ENCODE measurements at places on chromosomes 7 and 10.

GRCh38 chr10:70679498-70679897 is 7.2 kb downstream of the ADAMTS14 start:
- DNase-seq: no peak

- no peak for DNase-seq
These were observed 3.8 kb downstream of the COMTD1 start for GRCh38 chr10:75231672-75232581.

DNA sequence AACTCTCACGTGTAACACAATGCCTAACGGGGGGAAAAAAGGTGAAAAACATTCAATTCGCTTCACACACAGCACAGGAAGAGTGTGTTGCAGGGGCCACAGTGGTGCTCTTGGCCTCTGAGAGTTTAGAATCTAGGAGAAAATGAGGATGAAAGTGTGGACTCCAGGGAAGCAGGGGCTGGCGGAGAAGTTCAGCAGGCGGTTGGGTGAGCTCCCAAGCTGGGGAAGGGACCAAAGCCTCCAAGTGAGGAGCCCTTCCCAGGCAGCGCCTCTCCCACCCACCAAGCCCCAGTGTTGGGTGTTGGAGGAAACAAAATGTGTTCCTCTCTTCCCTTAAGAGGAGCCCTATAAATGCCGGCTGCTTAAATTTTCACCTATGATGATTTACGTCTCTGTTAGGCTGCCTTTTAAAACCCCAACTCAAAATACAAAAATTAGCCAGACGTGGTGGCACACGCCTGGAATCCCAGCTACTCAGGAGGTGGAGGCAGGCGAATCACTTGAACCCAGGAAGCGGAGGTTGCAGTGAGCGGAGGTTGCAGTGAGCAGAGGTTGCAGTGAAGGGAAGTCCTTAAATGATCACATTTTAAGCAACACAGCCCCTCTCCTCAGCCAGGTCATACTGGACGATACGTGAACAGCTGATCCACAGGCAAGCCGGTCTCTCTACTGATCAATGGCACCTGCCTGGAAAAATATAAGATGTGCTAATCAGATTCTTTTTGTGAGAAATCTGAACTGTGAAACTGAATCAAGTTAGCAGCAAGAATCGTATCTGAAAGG is 735.2 kb downstream of the PARD3 start:
- DNase-seq: no peak

GRCh38 chr10:132987671-132988571 is 45.6 kb upstream of the CFAP46 start:
- DNase-seq: no peak

- DNase-seq: no peak
These were observed 56.1 kb downstream of the ADCYAP1R1 start for GRCh38 chr7:31108097-31108657.

DNA sequence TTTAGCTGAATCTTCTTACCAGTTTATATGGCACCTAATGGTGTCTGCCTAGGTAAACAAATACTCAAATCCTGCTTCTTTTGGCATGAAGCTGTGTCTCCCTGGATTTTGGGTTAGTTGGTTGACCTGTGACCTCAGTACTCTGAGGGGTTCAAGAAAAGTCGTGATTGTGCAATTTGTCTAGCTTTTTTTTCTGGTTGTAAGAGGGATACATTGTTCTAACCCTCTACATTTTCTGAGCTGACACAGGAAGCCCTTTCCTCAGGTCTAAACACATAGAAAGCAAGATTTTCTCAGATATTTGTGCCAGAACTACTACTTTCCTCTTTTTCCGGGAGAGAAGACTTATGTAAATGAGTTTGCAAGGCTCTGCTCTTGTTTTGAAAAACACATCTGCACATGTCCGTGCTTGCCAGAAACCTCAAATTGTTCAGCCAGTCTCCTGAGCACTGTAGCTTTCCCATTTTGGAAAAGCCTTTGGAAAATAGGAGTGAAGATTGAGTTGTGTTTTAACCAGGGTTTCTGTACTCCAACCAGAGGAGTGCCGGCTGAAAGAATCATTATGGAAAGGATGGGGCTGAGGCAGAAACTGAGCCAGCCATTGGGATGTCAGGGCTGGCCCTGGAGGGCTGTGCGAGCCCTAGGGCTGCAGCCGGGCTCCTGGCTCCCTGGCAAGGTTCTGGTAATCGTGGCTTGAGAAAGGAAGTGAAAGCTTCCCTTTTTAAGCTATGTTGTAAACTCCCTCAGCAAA is 31.3 kb upstream of the CXCL12 start:
- no peak for DNase-seq

GRCh38 chr10:31034098-31034909 is 2.6 kb upstream of the ZNF438 start:
- no peak for DNase-seq

DNA sequence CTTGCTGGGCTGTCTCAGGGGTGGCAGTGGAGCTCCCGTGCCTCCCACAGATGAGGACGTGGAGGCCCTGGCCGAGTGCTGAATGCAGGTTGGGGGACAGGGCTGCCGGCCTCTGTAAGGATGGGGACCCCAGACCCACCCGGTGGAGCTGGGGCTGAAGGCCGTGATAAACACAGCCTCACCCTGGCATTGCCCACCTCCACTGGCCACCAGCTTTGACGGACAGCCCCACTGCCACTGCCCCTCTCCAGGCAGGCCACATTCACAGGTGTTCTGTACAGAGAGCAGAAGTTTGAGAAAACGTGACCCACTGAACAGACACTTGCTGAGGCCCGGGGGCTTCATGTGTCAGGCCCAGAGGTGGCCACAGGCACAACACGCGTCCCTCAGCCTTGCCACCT is 126.2 kb downstream of the LHPP start:
- no peak for DNase-seq

DNA sequence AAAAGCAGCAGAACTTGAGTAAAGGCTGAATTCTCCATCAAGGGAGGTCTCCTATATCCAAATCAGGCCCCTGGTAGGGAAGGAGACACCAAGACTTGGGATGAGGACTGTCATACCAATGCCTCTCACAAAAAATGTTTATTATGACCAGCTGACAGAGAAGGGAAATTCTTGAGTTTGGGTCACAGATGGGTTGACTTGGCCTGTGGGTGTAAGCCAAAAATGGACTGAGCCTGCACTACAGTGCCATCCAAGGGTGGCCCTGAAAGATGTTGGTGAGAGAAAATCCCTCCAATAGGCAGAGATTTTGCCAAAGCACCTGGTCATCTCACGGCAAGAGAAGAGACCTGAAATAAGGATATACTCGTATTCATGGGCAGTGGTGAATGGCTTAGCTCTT is 27.0 kb upstream of the PPIF start:
- DNase-seq: no peak

- DNase-seq: no peak
These were observed 90.4 kb downstream of the OSBPL3 start for GRCh38 chr7:24889611-24890010.

GRCh38 chr7:139566075-139566474 is 42.6 kb downstream of the CLEC2L start:
- DNase-seq: no peak

DNA sequence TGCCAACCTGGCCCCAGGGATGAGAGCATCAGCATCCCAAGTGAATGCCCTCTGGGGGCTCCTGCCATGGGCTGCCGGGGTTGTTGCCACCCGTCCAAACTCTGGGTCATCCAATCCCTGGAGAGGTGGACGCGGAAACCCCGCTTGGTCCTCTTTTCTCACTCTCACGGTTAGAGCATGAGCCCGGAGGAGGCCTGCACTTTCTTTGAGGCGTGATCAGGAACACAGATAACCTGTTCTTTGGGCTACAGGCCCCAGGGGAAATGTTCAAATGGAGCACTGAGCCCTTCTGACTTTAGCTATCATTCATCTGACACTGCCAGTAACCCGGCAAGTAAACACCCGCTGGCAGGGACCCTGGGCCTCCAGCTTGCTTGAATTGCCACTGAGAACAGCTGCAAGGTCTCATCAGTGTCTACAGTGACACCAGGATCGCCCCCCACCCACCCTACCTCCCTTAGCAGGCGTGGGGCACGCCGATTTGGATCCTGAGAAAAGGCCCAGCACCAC is 29.4 kb upstream of the SLF2 start:
- DNase-seq: no peak

DNA sequence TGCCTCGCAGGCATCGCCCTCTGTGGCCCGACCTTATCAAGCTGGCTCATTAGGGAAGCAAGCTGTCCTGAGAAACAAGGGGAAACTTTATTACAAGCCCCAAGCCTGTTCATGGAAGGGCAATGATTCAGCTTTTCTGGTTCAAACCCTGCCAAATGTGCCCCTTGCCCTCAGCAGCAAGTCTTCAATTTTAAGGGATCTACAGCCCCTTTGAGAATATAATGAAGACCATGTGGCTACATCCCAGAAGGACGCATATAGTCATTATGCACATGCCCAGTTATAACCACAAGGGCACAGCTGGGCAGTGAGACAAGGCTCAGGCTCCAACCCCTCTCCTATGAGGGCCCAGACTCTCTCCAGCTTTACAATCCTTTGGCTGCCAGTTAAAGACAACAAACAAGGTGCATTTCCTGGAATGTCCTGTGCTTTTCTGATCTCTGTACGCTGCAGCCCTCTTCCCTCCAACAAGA is 56.7 kb downstream of the DDC start:
- no peak for DNase-seq

DNA sequence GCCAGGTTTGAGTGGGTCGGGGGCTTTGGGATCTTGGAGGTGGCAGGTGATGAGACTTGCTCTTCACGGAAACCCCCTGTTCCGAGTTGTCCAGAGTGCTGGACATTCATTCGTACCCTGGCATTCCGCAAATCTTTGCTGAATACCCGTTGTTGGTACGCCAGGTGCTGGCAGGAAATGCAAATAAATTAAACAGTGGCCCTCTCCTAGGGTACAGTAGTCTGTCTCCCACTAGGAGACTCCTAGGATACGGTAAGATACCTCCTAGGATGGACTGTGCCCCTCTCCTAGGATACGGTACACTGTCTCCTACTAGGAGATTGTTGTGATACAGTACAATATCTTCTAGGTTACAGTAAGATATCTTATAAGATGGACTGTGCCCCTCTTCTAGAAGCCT is 544 bp downstream of the SEC23IP start:
- DNase-seq: no peak

DNA sequence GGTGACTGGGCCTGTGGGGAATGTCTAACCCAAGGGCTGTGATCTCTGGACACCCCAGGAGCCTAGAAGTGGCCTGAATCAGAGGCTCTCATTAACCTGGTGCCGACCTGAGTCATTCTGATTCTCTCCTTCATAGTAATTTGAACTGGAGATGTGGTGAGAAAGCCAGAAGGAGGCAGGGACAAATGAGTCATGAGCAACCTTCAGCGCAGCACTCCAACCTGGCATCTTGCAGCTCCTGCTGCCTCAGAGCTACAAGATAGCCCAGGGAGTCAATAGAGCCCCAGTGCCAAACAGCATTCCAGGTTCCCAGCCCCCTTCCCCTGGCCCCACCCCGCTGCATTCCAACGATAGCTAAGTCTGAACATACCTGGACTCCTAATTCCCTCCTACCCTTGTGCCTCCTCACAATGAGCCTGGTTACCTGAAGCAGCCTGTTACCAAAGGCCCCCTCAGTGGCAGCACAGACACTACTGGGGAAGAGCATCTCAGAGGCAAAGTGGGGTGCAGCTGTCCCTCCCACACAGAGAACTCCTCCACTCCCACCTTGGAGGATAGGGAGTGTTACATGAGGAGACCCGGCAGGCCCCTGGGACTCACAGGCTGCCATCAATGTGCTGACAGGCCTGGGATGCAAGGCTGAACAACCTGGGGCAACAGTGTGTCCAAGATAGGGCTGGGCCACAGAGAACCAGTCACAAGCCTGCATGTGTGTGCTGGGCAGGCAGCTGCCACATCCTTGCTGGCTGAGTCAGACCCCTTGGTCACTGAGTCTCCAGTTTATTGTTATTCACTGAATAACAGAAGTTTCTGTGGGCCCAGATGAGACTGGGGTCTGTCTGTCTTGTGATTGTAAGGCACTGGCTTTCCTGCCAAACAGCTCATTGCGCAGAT is 76.8 kb upstream of the LEP start:
- DNase-seq: no peak

GRCh38 chr10:90930070-90930837 is 9.4 kb upstream of the ANKRD1 start:
- no peak for DNase-seq

- no peak for DNase-seq
These were observed 30.1 kb upstream of the INPP5A start for GRCh38 chr10:132507409-132507955.

DNA sequence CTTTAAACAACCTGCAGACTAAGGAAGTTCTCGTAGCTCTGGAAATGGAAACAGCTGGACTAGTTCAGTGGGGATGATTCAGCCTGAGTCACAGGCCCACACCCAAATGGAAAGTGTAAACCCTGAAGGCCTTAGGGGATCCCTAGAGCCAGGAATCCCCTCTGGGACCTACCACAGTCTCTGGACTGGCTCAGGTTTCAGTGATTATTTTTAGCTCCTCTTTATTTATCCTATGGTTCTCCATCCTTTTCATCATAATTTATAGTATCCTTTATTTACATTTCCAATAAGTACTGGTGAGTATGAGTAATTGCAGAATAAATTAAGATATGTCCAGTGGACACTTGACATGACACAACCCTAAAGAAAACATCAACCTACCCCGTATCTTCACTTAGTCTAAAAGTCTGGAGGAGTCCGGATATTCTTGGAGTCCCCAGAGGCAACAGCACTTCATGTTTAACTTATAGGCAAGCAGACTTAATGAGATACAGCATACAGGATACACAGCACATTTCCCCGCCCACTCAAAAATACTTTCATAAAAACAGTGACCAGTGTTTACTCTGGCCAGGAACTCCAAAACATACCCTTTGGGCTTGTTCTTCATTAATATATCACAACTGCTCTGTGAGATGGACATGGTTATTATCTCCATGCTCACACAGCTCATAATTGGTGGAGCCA is 28.4 kb upstream of the SEMA3E start:
- peak; percentile 8 for DNase-seq

- no peak for DNase-seq
These were observed 17.0 kb upstream of the TTYH3 start for GRCh38 chr7:2614631-2615330.

- no peak for DNase-seq
These were observed 21.9 kb downstream of the ARID5B start for GRCh38 chr10:61923210-61923949.

DNA sequence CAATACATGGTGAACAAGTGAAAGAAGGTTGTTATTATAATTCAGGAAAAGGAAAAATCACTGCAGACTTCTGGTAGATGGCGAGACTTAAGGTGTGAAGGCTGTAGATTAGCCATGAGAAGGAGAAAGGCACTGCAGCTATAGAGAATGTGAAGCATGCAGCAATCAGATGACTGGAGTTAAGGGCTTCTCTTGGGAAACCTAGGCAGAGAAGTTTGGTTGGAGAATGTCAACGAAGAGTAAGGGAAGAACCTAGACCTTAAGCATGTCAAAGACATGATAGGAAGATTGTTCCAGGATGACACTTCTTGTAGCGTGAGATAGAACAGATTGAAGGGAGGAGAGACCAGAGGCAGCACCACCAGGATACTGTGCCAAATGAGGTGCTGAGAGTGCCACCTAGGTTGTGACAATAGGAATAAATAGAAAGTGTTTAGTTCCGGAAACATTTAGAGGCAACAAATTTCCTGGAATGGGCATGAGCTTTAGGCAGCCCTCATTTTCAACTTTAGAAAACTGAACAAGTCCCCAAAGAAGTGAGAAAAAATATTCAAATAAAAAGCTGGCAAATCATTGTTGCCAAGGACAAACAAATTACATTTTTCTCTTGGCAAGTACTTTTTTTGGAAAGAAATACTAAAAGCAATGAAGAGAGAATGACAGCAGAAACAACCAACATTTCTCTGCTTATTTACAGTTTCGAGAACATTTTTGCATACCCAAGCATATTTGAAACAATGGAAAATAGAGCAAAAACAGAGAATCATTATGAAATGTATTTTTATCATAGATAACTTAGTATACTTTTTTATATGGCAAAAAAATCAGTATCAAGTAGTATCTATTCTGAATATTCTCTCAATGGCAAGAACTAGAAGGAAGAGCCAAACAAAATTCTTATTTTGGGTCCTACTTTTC is 4.9 kb downstream of the LRRC17 start:
- no peak for DNase-seq

All from HuH-7.5 (cell line).